Suppressor macrophage (primary cell): ENCODE measurements at places on chromosomes 7 and 10.

GRCh38 chr7:122482212-122482611, 177.7 kb upstream of the FEZF1 start:
- no peak for DNase-seq

DNA sequence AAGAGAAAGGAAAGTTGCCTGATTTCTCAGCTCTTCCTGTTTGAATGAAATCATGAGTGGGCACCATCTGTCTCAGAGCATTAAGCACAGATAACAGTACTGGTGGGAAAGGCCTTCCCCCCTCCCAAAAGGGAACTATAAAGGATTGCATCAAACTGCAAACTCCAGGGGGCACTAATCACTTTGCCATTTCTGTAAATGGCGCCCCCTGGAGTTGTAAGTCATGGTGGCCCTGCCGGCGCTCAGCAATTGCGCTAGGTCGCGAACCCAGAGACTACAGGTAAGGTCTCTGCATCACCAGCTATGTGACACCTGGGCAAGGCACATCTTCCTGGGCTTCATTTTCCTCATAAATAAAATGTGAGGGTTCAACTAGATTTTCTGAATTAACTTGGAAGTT, 11.1 kb downstream of the LRRC4 start:
- DNase-seq, result no peak

- DNase-seq, result peak; percentile 72
Observed at GRCh38 chr7:141864765-141865447, 23.6 kb upstream of the PRSS37 start.

DNA sequence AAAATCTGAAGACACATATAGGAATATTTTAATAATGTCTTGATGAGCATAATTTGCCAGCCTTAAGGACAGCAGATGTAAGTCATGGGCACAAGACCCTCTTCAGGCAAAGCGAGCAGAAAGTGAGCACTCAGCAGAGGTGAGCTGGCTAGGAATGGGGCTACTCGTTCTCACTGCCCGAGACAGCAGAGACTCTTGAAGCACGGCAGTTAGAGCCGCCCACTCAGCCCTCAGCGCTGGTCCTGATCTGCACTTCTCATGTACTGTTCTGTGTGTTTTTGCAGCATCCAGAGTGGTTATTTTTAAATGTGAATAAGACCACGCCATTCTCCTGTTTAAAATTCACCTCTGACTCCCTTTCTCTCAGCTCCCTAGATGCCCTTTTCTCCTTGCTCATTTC, 65.3 kb downstream of the GFRA1 start:
- no peak for DNase-seq

GRCh38 chr10:75137533-75138438, 26.3 kb downstream of the SAMD8 start:
- no peak for DNase-seq
